ENCODE measurements at places on chromosomes 16 and 17.

GRCh38 chr16:54051821-54052220 lies 234.8 kb downstream of the IRX3 start:
- no peak for DNase-seq

- no peak for DNase-seq
Measured at GRCh38 chr16:51950118-51950780, 596.7 kb downstream of the TOX3 start.

GRCh38 chr16:49000594-49000993 lies 281.0 kb downstream of the CBLN1 start:
- DNase-seq = no peak

DNA sequence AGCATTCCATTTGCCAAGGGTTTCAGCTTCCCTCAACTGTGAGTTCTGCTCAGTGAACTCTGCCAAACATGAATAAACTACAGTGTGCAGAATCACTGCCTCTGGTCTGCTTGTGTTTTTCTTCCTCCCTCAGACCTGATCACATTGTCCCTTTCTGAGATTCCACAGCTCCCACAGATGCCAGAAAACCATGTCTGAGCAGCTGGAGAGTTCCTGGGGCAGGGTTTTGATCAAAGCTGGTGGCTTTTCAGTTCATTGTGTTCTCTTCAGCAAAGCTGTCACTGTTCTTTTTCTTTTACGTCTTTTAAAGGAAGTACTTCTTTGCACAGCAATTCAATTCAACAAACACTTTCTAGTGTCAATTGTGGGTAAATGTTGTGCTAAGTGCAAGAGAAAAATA lies 555.8 kb downstream of the RBFOX1 start:
- no peak for DNase-seq

DNA sequence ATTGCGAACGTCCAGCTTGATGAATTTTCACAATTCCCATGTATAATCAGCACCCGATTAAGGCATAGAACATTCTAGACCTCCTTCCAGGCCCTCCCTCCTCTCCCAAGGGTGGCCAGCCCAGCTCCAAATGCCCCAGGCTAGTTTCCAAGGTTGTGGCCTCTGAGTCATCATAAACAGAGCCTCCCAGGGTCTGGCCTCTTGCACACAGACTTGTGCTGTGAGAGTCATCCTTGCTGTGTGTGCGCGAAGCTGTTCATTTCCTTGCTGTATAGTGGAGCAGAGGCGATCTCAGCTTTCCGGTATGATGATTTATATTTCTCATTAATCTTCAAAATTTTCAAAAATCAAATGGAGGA lies 20.5 kb upstream of the JPH3 start:
- DNase-seq = peak; percentile 65

DNA sequence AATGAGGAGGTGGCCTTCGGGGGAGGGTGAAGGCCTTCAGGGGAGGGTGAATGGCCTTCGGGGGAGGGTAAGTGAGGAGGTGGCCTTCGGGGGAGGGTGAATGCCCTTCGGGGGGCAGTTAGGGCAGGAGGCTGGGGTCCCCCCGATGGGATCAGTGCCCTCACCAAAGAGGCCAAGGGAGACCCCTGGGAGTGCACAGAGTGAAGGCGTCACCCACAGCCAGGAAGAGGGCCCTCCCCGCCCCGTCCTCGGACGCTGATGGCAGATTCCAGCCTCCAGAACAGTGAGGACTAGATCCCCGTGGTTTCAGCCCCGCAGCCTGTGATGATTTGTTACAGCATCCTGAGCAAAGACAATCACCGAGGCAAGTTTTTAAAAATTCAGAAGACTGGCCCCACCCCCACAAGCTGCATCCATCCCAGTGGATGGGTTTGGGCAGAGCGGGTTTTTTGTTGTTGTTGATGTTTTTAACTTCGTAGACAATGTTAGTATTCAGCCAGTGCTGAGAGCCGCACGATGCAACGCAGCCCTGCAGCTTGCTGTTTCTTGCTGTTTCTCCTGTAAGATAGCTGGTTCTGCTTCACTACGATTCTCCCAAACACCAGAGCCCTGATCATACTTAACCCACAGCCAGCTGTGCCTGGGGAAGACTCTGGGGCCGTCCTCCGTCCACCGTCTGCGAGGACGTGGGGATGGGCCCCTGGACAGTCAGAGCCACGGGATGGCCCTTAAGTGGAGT lies 40.7 kb upstream of the CBFA2T3 start:
- DNase-seq = no peak

DNA sequence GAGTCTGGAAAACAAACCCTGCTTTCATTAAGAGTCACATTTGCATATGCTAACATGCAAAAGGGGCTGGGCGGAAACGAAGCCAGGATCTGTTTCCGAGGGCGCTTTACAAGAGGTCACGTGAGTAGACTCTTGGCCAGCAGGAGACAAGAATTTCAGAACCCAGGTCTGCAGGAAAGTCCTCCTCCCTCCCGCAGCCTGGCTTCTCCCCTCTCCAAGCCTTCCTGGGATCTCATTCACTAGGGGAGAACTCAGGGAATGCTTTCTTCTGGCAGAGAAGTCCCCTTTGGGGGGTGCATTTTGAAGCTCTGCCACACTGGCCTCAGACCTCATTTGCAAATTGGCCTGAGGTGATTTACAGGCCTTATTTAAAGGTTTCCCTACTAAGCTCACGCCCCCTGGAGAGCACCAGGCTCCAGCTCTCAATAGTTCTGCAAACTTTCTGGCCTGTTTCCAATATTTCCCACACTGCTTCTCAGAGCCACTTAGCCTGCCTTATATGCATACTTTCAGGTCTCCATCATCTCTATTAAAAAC lies 57.2 kb upstream of the CACNG5 start:
- no peak for DNase-seq

GRCh38 chr17:14604591-14605266 lies 303.8 kb downstream of the HS3ST3B1 start:
- DNase-seq = no peak

- DNase-seq = no peak
Measured at GRCh38 chr17:67718325-67718941, 697 bp downstream of the NOL11 start.

- DNase-seq = no peak
Measured at GRCh38 chr16:68992521-68992920, 112.9 kb upstream of the HAS3 start.

DNA sequence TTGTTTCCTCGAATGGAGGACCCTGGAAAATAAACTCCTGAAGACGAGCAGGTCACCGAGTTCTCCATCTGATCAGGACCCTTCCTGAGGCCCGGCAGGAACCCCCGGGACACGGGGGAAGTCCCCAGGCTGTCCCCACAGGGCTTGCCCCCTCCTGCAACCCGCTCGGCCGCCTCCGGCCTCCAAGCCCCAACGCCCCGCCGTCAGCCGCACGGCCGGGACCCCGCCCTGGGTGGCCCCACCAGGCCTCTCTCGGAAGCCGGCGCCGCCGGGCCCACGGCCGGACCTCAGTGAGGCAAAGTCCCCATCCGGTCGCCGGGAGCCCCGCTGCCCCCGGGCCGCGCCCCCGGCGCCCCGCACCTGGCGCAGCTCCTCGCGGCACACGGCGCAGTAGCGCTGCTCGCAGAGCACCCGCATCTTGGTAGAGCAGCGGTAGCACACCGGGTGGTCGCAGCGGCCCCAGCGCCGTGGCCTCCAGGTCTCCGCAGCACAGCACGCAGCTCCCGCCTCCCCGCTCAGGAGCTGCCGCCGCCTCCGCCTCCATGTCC lies 383 bp downstream of the ZNF598 start:
- DNase-seq = no peak

DNA sequence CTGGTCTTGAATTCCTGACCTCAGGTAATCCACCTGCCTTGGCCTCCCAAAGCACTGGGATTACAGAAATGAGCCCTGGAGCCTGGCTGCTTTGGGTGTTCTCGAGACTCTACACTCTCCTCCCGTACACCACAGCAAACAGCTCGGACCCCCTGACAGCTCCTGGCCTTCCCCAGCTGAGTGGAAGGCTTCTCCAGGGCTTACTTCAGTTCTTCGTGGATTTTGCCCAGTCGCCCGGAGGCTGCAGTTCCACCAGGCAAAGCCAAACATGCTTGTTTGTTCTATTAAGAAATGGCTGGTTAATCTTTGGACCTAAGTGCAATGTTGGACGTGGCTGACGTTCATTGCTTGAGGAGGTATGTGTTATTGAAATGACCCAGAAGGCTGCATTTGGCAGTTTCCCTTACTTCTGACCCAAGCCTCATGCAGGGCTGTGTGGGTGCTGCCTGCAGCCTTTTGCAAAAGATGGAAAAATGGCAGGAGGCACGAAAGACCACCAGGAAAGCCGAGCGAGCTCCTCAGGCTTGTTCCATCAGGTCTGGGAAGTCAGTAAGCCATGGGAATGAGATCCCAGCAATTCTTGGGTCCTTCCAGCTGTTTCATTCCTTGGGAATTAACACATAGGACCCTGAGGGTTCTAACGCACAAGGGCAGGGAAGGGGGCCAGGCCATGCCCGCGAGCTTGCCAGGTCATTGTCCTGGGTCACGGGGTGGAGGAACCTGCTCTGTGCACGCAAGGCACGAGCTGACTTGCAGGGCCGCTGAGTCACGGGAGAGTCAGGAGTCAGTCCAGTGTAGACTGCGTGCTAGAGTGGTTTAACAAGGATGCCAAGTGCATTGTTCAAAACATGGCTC lies 23.9 kb upstream of the KLHDC4 start:
- peak; percentile 16 for DNase-seq

- DNase-seq = no peak
Measured at GRCh38 chr16:89019511-89019910, 42.5 kb upstream of the CBFA2T3 start.

GRCh38 chr16:14500791-14501190 lies 129.3 kb downstream of the PARN start:
- no peak for DNase-seq

GRCh38 chr17:61875804-61876203 lies 12.5 kb upstream of the BRIP1 start:
- DNase-seq = no peak

DNA sequence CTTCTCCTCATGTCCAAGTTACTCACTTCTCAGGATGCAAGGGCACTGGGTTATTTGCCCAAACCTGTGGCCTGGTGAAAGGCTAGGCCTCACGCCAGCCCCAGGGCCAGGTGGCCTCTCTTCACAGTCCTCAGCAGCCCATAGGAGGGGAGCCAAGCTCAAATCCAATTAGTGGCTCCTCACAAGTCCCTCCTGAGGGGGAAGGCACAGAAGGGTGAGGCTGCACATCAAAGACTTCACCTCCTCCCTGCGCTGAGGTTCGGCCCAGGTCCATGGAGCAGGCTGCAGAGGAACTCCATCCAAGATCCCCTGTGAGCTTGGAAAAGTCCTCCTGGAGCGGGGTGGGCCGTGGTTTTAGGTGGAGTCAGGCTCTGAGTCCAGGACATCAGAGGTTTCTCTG lies 320.0 kb downstream of the FOXL1 start:
- no peak for DNase-seq

GRCh38 chr17:72273289-72274056 lies 152.7 kb downstream of the SOX9 start:
- no peak for DNase-seq

DNA sequence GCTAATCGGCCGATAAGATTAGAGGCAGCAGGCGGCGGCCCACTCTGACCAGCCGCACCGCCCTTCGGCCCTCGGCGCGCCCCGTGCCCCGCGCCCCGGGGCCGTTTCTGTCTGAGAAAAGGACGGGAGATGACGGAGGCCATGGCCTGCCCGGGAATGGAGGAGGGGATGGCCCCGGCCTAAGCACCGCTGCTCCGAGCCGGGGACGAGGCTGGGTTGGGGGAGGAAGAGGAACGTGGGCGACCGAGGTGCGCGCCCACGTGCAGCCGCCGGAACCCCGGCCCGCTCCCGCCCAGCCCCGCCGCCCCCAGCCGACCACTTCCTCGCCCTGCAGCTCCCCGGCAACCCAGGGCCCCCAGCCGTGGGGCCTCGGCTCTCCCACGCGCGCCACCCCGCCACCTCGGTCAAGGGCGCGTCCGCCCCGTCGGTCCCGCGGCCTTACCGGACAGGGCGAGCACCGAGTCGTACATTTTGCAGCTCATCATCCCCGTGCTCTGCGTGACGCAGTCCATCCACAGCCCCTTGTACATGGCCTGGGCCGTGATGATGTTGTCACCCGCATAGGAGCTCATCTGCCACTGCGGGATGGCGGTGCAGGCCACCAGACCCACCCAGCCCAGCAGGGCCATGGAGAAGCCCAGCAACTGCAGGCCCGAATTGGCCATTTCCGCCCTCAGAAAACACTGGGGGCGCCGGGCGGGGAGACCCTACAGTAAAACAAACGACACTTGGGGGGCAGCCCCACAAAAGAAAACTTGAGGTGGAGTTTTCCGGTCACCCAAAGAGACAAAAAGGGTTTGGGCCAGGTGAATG lies 693 bp downstream of the CLDN7 start:
- DNase-seq = no peak

GRCh38 chr16:78396673-78397072 lies 297.2 kb downstream of the WWOX start:
- no peak for DNase-seq

- DNase-seq = no peak
Measured at GRCh38 chr16:3071655-3072054, 6.2 kb downstream of the IL32 start.
